ENCODE measurements at places on chromosomes 13 and 19.
A peak's percentile ranks its signal among the peaks of the same experiment; 100 is the strongest.

- DNase-seq: no peak
Measured at GRCh38 chr19:32489971-32490370, 84.4 kb downstream of the DPY19L3 start.

- no peak for DNase-seq
Measured at GRCh38 chr13:27341616-27342015, 71.0 kb downstream of the RASL11A start.

DNA sequence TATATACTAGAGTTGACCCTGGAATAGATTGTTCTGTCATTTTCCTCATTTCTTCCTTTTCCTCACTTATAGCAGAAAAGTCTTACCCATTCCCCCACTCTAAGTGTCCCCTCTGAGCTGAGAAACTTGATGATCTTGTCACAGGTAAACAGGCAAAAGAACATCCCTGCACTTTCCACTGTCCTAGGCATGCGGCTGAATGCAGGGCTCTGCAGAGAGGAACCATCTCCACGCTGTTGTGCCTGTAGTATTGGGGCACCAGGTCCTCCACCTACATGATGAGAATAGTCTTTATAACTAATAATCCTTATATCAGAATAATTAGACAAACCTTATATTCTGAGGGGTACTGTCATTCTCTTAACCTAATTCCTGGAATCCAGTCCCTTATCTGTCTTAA, 211.3 kb downstream of the RBM26 start:
- no peak for DNase-seq

DNA sequence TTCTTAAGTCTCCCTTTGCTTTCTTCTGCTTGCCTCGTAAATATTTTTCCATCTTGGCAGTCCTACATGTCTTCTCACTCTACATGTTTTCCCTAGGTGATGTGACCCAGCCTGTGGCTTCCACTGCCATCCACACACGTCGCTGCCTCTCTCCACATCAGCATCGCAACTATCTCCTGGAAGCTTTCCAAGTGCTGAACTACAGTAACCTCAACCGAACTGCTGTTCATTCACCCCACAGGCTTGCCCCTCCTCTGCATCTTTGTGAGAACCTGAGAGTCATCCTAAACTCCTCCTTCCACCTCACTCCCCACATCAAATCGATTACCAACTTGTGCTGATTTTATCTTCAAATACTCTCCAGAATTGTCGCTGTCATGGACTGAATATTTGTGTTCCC, 41.2 kb upstream of the USPL1 start:
- DNase-seq: peak; percentile 25

GRCh38 chr13:61146158-61146557, 269.5 kb downstream of the PCDH20 start:
- no peak for DNase-seq

DNA sequence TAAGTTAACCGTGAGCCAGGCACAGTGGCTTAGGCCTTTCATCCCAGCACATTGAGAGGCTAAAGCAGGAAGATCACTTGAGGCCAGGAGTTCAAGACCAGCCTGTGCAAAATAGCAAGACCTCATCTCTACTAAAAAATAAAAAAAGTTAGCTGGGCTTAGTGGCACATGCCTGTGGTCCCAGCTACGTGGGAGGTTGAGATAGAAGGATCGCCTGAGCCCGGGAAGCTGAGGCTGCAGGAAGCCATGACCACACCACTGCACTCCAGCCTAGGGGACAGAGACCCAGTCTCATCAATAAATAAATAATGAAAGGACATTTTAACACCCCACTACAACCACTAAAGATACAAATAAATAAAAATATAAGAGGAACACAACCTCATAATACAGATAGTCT, 21.6 kb downstream of the LSM14A start:
- DNase-seq: no peak

Measured in activated T-cell treated with anti-CD3 and anti-CD28 coated beads for 48 hours (primary cell).